DMS53 (cell line): ENCODE measurements at places on chromosomes 2 and 18.

GRCh38 chr18:35422237-35422636 is 45.1 kb upstream of the ZNF396 start:
- no peak for DNase-seq

- DNase-seq = no peak
These were observed 44.6 kb downstream of the DPP4 start for GRCh38 chr2:162029287-162029901.

DNA sequence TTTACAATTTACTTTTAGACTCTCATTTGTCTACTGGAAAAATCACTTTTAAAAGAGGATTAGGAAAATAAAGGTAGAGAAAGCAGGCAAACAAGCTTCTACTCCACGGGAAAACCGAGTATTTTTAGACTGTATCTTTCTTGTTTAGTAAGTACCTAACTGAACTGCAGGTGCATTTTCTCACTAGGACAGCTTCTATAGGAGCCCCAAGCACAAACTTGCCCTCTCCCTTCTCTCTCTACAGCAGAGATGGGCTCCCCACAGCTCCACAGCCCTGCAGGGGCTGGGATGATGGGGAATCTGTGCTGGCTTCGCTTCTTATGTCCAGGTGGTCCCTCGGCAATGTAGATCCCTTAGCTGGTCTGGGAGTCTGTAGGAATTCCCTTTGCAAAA is 16.2 kb downstream of the PSTPIP2 start:
- no peak for DNase-seq

DNA sequence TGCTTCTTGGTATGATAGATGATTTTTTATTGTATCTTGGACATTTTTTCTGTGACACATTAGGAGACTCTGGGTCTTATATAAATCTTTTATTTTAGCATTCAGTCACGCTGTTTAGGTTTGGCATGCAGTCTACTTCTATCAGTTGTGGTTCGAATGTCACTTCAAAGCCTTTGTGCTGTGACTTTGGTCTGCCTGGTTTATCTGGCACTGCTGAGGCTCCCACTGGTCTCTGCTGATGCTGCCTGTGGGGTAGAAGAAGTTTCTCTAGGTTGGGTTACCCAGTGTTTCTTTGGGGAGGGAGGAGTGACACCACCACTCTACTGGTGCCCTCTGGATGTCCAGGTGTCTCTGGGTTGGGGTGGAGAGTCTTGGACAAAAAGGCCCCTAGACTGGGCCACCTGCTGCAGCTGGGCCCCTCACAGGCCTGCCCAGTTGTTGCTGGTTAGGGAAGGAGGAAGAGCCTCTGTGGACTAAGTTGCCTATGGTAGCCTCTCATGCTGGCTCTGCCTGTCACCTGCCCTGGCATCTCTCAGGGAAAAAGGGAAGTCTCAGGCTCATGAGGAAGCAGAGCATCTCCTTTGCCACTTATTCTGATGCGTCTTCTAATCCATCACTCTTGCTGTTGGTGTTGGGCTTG is 115.4 kb upstream of the HS6ST1 start:
- no peak for DNase-seq

DNA sequence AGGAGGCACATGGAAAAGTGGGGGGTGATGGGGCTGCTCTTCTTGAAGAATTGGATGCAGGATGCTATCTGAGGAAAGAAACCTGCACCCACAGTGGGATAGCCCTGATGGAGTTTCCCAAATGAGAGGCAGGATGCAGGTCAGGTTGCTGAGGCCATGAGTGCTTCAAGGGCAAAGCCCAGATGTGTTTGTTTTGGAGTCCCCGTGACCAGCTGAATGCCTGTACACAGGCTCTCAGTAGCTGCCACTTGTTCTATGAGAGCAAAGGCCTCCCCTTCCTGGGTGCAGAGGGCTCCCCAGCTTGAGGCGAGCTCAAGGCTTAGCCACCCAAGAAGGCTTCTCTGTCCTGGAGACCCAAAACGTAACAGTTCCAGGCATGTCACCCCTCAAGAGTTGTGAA is 192.7 kb downstream of the SEPTIN10 start:
- DNase-seq = no peak

GRCh38 chr2:66334237-66335029 is 100.5 kb upstream of the MEIS1 start:
- peak; percentile 71 for DNase-seq

DNA sequence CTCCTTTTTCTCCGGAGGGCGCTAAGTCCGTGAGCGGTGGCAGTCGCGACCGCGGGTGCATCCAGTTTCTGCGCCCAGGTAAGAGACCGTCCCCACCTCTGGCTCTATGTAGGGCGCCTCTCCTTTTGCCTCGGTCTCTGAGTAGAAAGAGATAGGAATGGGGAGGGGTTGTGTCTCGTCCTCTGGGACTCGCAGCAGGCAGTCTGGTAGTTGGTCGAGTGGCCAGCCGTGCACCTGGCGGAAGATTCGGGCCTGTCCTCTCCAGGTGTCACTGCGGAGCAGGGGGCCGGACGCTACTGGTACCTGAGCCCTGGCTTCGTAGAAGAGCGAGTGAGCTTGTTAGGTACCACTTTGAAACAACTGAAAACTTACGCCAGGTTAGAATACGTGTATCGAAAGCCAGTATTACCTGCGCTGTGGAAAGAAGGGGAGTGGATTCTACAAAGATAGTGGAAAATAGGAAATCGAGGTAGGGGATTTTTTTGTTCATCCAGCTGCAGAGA is 403 bp downstream of the MAP2 start:
- DNase-seq = peak; percentile 91

DNA sequence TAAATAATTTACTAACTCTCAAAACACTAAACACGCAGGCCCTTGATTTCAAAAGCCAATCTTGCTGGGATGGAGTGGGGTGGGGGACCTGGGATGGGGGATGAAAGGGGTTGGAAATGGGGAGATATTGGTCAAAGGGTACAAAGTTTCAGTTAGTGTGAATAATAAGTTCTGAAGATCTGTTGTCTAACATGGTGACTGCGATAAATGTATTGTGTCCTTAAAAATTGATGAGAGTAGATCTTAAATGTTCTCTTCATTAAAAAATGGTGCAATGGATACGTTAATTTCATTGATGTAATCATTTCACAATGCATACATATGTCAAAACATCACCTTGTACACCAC is 505 bp upstream of the ACYP2 start:
- peak; percentile 48 for DNase-seq

- no peak for DNase-seq
These were observed 107.1 kb upstream of the MAPRE2 start for GRCh38 chr18:34933909-34934661.

GRCh38 chr2:28607730-28608499 is 112.1 kb downstream of the PLB1 start:
- no peak for DNase-seq

- DNase-seq = peak; percentile 87
These were observed 813 bp upstream of the MEIS1 start for GRCh38 chr2:66433945-66434678.

- no peak for DNase-seq
These were observed 169.2 kb upstream of the NOSTRIN start for GRCh38 chr2:168633200-168633599.

DNA sequence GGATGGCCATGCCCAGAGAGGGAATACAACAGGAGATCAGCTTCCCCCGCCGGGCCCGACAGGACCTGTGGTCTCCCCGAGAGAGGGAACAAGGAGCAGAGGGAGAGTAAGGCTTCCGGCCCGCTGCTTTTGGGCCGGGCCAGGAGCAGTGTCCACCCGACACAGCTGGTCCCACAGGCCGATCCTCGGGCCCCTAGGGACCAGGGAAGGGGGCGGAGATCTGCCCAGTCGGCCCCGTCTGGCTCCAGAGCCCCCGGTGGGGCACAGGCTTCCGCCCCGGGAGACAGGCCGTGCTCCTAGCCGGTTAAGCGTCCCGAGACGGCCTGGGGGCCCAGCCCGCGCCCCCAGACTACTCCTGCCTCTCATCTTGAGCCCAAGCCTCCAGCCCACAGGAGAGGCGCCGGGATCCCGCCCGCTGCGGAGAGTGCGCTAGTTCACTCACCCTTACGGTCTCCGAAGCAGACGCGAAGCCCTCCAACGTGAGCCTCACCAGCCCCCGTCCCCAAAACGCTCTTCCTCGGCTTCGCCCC is at the start of gene MCFD2:
Gene MCFD2, minus strand, starts transcription at position 526 of the 530 bp plus-strand sequence. CDS start 6,635 bp downstream, outside the sequence.
- DNase-seq = peak; percentile 70

- no peak for DNase-seq
These were observed 899 bp upstream of the PSTPIP2 start for GRCh38 chr18:46072959-46073358.

GRCh38 chr2:177909962-177910361 is 162.6 kb downstream of the PDE11A start:
- DNase-seq = no peak

DNA sequence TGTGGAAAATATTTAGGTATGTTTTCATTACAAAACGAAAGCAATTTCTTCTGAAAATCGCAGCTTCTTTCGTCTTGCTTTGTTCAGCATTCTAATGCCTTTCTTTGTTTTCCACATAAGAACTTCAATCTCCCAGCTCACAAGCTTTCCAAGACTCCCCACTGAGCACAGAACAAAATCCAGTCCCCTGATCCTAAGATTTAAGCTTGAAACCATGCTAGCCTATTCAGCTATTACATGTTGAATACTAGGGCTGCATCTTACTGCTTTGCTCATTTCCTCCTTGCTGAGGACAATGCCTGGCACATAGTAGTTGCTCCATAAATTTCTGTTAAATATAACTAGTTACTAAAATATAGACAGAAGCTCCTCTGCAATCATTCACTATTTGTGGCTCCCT is 160.6 kb downstream of the GALNT3 start:
- no peak for DNase-seq
